DND-41 (cell line): ENCODE measurements at places on chromosomes 2 and 18.

GRCh38 chr18:55422456-55423180 lies 165.4 kb downstream of the TCF4 start:
- DNase-seq = no peak

GRCh38 chr18:55390898-55391297 lies 197.1 kb downstream of the TCF4 start:
- no peak for DNase-seq

DNA sequence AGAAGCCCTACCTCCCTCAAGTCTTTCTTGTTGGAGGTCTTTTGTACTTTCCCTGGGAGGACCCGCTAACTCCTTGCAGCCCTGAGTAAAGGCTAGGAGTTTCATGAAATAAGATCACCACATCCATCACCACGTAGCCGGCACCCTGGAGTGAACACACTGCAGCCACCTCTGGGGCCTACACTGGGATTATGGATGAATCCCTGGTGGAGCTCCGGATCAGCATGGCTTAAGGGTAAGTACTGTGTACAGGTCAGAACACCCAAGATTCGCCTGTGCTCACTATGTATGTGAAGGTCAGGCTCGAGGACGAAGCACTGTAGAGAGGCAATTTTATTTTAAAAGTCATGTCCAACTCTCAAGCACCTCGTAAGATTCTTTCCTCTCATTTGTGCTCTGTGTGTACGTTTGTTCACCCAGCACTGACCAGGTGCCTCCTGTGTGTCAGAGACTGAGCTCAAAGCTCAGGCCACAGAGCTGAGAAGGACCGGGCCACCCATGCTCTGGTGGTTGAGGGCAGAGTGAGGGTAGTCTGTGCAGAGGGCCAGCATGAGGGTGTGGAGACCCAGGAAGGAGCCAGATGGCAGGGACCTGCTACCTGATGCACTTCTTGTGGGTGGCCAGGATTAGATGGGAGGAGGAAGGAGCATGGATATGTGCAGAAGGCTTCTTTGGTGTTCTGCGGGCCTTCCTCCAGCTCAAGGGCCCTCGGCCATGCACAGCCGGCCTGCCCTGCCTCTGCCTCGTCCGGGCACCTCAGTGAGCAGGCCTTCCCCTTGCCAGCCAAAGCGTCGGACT lies 66.7 kb upstream of the TFCP2L1 start:
- DNase-seq = no peak

DNA sequence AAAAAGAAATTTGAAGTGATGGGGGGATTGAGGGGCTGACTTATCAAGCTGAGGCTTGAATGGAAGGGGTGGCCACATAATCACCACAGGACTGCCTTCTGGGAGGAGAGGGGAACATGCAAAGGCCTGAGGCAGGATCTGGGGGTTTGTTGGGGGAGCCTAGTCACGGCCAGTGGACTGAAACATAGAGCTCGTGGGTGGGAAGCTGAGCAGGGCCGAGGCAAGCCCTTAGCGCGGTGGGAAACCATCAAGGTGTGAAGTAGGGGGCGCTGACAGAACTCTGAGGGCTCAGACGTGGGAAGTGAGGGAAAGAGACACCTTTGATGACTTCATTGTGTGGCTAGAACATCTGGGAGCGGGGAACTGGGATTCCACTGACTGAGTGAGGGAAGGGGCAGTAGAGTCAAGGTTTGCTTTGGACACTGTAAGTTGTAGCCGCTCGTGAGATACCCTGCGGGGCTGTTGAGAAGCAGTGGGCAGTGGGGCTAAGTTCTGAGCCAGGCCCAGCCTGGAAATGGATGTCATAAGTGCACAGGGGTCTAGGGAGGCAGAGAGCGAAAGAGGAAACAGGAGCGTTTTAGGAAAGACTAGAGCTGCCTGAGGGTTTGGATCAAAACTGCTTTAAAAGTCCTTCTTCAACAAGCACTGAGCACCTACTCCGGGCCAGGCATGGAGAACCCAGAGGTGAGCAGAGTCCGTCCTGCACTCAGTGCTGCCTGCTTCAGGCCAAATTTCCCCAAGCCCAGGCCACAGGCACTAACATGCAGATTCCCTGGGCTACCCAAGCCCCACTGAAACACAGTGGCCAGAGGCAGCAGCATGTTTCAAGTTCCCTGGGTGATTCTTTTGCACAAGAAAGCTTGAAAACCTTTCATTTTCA lies 686 bp upstream of the SNORC start:
- DNase-seq = no peak

GRCh38 chr2:67471681-67472080 lies 74.5 kb downstream of the ETAA1 start:
- no peak for DNase-seq

GRCh38 chr2:145185696-145186095 lies 665.8 kb upstream of the ZEB2 start:
- DNase-seq = no peak

DNA sequence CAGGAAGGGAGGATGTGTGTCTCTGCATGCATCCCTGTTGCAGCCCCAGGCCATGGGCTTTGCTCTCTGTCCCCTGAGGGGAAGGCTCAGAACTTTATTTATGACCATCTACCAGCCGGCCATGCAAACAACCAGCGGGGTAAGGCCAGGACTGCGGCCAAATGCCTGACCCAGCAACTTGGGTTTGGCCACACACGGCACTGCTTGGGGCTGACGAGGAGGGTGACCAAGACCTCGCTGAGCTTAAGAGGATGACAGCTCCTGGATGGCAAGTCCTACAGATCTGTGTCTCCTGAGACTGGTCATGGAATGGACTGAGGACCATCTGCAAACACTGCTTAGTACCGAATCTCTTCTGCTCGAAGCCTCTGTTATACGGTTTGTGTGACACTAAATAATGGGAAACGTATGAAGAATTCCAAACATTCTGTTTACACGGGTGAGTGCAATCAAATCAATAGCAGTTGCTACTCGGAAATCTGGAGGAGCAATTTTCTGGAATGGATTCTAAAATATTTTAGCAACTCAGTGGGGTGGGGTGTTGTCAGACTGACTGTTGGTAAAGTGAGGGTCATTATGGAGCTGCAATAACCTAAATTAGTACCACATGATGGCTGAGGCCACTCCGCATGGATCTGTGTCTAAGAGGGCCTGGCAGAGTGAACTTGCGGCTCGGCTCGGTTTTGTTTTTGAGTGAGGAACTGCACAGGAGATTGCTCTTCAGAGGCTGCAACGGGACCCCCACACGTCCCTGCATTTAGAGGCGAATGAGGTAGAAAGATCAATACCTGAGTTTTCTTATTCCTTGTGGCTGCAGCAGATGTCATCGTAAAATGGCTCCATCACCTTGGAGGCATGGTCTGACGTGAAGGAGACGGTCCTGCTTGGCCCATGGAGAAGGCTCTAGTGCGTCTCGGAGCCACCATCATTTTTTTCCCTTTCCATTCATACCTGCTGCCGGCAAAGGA lies 26.6 kb downstream of the TMEM18 start:
- no peak for DNase-seq

DNA sequence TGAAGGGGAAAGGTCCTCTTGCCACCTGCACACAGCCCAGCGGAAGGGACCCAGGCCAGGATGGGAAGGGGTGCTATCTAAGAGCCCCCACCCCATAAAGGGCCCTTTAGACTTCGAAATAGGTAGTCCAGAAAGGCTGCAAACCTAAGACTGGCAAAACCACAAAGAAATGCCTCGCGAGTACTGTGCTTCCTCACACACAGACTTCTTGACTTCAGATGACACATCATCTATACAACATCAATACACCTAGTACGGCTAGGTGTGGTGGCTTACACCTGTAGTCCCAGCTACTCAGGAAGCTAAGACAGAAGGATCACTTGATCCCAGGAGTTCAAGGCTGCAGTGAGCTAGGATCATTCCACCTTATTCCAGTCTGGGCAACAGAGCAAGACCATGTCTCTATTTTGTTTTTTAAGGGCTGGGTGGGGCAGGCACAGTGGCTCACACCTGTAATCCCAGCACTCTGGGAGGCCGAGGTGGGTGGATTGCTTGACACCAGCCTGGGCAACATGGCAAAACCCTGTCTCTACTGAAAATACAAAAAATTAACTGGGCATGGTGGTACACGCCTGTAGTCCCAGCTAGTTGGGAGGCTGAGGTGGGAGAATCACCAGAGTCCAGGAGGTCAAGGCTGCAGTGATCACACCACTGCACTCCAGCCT lies 125.8 kb downstream of the CABLES1 start:
- no peak for DNase-seq

- DNase-seq = no peak
Observed at GRCh38 chr18:31830686-31831085, 70.0 kb upstream of the SLC25A52 start.

- peak; percentile 50 for DNase-seq
Observed at GRCh38 chr2:174337337-174338146, 2.8 kb downstream of the SP9 start.

DNA sequence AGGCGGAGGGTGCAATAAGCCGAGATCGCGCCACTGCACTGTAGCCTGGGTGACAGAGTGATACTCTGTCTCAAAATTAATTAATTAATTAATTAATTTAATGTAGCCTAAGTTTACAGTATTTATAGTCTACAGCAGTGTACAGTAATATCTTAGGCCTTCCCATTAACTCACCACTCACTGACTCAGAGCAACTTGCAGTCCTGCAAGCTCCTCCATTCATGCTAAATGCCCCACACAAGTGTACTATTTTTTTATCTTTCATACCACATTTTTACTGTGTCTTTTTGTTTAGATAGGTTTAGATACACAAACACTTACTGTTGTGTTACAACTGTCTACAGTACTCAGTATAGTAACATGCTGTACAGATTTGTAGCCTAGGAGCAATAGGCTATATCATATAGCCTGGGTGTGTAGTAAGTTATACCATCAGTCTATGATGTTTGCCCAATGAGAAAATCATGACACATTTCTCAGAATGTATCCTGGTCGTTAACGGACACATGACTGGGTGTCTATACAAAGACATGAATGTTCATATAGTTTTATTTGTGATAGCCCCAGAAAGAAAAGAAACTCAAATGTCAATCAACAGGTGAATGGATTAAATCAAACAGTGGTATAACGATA lies 15.8 kb upstream of the RNU2-63P start:
- no peak for DNase-seq

DNA sequence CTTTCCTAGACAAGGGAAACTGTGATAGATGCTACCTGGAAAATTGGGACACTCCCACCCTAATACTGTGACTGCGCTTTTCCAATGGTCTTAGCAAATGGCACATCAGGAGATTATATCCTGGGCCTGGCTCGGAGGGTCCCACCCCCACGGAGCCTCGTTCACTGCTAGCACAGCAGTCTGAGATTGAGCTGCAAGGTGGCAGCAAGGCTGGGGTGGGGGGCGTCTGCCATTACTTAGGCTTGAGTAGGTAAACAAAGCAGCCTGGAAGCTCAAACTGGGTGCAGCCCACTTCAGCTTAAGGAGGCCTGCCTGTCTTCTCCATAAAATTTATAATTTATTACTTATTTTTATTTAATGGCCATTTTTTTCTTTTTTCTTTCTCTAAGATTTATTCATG lies 802.1 kb upstream of the SLC39A10 start:
- DNase-seq = no peak
